ENCODE measurements at places on chromosomes 16 and 17.

- DNase-seq, result no peak
Observed at GRCh38 chr17:16521070-16521727, 29.2 kb upstream of the LRRC75A start.

DNA sequence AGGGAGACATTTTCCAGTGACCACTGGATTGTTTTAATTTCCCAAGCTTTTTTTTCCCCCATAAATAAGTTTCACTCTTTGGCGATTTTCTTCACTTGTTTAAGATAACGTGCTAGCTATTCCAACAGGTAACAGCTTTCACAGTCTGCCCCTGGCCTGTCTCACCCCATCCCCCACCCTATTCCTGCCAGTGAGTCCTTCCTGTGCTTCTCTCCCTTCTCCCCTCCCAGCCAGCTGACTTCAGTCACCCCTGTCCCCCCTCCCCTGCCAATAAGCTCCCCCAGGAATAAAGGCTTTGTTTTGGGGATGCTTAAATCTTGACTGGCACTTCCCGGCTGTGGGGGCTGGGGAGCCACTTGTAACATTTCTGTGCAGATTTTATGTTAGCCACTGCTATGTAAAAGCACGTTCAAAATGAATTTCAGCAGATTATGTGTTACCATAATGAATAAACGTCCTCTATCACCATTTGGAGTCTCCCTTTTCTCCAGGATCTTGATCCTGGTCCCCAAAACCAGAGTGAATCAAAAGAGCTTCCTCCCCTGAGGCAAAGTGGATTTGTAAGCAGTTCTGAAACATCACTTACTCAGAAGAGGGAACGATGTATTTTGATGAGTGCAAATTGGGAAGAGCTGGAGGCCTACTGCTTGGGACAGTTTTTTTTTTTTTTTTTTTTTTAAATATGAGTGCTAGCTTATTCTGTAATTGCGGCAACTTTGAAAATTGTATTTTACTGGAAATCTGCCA lies 58.2 kb downstream of the IGF2BP1 start:
- no peak for DNase-seq

GRCh38 chr17:40448213-40448638 lies 5.0 kb downstream of the IGFBP4 start:
- DNase-seq, result no peak

DNA sequence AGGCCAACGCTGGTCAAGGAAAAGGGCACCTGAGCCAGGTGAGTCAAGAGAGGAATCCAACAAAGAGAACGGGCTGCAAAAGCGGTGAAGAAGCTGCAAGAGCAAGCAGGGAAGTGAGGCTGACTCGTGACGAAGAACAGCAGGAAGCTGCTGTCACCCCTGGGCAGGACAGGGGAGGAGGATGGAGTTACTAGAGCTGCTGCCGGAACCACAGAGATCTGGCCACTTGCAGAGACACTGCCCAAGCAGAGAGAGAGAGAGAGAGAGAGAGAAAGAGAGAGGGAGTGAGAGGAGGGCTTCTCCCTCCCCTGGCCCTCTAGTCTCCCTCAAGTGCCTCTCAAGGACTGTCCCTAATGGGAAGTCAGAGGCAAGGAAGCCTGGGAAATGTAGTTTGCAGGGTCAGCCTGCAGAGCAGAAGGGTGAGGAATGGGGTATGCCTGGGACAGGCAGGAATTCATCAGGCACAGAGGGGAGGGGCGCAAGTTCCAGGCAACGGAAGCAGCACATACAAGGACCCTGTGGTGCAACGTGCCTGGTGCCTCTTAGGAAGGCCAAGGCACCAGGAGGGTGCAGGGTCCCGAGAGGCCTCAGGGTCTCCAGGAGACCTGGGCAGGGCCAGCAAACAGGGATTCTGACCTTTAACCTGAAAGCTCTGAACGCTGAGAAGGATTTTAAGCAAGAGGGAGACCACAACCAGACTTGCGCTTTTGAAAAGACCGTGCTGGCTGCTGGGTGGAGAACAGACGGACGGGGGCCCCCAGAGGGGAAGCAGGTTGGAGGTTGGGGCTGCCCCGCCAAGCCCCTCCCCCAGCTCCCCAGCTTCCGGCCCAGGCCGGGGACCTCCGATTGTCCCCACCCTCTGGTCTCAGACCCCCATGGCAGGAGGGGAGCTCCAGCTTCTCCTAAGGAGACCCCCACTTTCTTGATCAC lies 45.8 kb upstream of the CIBAR2 start:
- no peak for DNase-seq

DNA sequence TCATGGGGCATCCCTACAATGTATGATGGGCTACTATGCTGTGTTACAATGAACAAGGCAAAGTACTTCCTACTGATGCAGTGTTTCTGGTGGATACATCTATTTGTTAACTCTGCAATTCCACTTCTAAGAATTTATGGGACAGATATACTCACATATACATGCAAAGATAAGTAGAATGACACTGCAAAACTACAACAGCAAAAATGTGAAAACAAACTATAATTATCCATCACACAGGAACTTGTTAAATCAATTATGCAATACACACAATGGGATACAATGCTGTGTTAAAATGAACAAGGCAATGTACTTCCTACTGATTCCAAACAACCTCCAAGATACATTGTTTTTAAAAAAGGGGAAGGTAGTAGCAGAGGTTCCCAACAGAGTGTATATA lies 3.2 kb downstream of the DDX52 start:
- no peak for DNase-seq

- no peak for DNase-seq
Observed at GRCh38 chr17:41734139-41734948, at the start of gene HAP1. Gene HAP1, minus strand, starts transcription at chr17:41734643. Its CDS starts 9 bp downstream, at chr17:41734634.

- no peak for DNase-seq
Observed at GRCh38 chr17:56481659-56482058, 111.8 kb upstream of the NOG start.

GRCh38 chr17:4666296-4666695 lies 24.8 kb upstream of the ALOX15 start:
- no peak for DNase-seq

GRCh38 chr16:49659356-49659755 lies 196.6 kb downstream of the ZNF423 start:
- DNase-seq, result no peak

DNA sequence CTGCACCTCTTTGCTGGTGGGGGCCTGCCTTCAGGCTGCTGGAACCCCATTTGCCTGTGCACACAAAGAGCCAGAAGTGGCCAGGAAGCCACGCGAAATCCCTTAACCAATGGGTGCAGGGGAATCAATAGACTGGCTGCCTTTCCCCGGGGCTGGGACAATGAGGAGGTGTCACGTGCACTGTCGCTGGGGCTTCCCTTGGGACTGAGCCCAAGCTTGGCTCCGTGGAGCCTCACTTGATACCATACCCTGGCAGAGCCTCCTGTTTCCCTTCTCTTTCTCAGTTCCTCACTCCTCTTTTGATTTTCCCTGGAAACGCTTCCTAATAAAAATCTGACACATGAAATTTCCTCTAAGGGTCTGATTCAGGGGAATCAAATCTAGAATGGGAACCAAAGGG lies 38.8 kb upstream of the C16orf82 start:
- no peak for DNase-seq

DNA sequence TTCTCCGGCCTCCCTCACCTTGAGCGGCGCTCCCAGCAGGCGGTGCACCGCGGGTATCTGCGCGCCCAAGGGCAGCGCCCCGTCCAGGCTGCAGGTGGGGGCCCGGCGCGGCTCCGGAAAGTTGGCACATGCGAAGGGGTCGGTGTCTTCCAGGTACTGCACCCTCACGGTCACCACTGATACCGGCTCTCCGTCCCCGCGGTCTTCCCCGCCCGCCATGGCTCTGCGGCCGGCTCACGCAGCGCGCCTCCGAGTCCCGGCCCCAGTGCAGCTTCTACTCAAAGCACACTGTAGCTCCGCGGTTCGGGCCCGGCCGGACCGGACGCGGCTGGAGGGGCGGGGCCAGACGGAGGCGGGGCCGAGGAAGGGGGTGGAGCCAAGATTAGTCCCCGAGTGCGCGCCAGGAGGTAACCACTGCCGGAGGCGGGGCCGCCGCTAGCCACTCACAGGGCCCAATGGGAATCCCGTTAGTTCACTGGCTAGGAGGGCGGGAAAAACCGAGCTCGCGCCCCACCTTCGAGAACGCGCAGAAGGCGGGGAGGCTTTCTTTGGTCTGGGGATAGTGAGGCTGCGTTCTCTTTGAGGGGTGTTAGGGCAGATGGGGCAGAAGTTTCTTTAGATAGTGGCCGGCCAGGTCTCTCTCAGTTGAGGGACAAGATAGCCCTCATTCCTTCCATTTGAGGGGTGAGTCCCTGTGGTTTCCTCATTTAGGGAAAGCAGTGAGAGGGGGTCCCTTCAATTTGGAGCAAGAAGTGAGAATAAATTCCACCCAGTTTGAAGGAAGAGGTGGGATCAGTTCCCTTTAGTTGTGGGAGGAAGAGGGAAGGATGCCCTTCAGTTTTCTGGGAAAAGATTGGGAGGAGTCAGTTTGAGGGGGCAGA lies at the start of gene FHOD1:
TSS of gene FHOD1 (minus strand) at position 290 of the 881 bp plus-strand sequence. CDS start at position 219, 71 bp downstream.
- peak; percentile 89 for DNase-seq

DNA sequence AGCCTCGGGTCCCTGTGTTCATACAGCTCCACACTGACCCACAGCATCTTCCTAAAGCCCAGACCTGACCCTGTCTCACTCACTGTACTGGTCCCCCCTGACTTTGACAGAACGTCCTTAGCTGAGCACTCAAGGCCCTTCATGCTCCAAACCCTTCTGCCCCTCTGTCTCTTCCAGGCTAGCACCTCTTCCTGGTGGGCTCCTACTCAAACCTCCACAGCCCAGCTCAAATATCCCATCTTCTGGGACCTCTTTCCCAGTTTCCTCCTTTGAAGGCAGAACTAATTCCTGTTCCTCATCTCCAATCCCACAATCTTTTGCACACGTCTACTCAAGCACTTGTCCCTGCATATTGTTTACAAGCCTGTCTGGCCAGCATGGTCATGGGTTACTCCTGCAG lies 8.8 kb downstream of the GRIN2C start:
- DNase-seq, result no peak

- no peak for DNase-seq
Observed at GRCh38 chr17:5003214-5003867, 5.6 kb downstream of the KIF1C start.

- DNase-seq, result no peak
Observed at GRCh38 chr16:7482032-7482431, 149.4 kb downstream of the RBFOX1 start.

- DNase-seq, result no peak
Observed at GRCh38 chr17:47066095-47066494, 87.0 kb upstream of the RPRML start.

GRCh38 chr17:32757963-32758362 lies 119.0 kb downstream of the MYO1D start:
- DNase-seq, result no peak

DNA sequence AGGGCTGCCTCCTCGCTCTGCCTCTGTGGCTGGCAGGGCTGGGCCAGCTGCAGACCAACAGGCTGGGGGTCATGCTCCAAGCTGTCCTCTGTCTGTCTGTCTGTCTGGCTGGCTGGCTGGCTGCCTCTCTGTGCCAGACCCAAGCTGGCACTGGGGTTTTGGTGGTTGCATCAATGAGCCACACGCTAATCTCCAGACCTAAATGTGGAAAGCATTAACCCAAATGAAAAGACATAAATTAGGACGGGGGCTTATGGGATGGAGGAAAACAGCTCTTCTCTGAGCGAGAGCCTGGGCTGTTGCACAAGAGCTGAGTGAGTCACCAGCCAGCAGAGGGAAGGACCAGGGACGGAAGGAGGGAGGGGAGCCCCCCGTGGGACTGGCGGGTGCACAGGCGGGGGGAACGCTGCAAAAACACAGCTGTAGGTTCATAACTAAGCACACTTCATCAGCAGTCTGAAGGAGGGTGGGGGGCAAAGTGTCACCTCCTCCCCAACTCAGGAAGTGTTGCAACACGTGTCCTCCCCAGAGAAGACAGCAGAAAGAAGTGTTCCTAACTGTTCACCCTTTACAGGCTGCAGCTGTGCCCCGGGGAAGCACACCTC lies 83.4 kb downstream of the GAS7 start:
- no peak for DNase-seq

GRCh38 chr16:57630931-57631845 lies 2.8 kb downstream of the ADGRG1 start:
- no peak for DNase-seq

DNA sequence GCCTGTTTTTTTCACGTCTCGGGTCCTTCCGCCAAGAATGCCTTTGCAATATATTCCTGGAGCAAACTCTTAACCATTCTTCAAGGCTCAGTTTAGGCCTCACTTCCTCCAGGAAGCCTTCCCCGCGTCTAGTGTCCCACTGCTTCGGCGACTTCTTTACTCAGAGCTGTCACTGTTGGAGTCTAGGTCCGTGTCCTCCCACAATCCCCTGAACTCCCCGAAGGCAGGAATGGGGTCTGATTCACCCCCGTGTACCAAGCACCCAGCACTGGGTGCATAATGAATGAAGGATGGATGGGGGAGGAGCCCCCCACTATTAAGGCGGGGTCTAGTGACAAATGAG lies 508 bp downstream of the MATCAP1 start:
- DNase-seq, result no peak

DNA sequence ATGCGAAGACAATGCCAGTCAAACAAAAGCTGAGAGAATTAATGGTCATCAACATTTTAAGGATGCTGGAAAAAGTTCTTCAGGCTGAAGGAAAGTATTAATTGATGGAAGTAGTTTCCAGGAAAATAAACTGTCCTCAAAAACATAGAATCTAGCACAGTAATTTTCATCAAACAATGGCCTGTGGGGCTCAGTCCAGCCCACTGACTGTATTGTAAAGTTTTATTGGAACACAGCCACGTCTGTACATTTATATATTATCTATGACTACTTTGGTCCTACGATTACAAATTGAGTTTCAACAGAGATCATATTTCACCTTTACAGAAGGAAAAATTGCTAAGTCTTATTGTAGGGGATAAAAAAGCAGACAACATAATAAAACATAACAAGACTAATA lies 484.5 kb downstream of the KCNJ2 start:
- no peak for DNase-seq

DNA sequence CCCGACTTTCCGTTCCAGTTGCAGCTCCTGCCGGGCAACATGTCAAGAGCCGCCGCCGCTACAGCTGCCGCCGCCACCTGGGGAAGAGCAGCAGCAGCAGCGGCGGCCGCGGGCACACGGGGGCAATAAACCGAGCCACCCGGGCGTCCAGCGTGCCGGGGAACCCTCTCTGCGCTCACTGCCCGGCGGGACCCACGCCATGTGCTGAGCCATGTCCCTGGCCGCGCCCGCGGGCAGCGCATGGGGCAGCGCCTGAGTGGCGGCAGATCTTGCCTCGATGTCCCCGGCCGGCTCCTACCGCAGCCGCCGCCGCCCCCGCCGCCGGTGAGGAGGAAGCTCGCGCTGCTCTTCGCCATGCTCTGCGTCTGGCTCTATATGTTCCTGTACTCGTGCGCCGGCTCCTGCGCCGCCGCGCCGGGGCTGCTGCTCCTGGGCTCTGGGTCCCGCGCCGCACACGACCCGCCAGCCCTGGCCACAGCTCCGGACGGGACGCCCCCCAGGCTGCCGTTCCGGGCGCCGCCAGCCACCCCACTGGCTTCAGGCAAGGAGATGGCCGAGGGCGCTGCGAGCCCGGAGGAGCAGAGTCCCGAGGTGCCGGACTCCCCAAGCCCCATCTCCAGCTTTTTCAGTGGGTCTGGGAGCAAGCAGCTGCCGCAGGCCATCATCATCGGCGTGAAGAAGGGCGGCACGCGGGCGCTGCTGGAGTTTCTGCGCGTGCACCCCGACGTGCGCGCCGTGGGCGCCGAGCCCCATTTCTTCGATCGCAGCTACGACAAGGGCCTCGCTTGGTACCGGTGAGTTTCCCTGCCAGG lies 604 bp downstream of the HS3ST3B1 start:
- DNase-seq, result no peak
